SK-N-SH (cell line): ENCODE measurements at places on chromosomes 6 and 20. TPM values are rescaled to one million over a fixed set of nuclear protein-coding genes. Genes with fewer than 3 reads are reported as not detected.

PCSK2 gene
- polyA plus RNA-seq: not detected in 2 replicates

CPNE5 gene
- 0.30 and 0.47 TPM in 2 replicates for polyA plus RNA-seq

OXT gene
- not detected in 2 replicates for polyA plus RNA-seq

HUS1B gene
- 0.19 and 0.30 TPM in 2 replicates for polyA plus RNA-seq

TFAP2D gene
- polyA plus RNA-seq: not detected in 2 replicates

GRCh38 chr20:62578294-62578897, 63.9 kb upstream of the SLCO4A1 start:
- DNase-seq: peak; percentile 52
- H3K4me1 ChIP-seq: no peaks in the 10 kb centered on the region
- H3K27me3 ChIP-seq: peaks cover 5% of the 10 kb centered on the region
- no peak overlapping the region for H3K27ac ChIP-seq
- H3K36me3 ChIP-seq: no peaks in the 10 kb centered on the region

GRCh38 chr6:68976260-68976659, 341.2 kb downstream of the ADGRB3 start:
- DNase-seq: no peak
- H3K27me3 ChIP-seq: no peaks in the 10 kb centered on the region
- H3K4me3 ChIP-seq: no peak overlapping the region
- peaks cover 3% of the 10 kb centered on the region for H3K4me1 ChIP-seq

DNA sequence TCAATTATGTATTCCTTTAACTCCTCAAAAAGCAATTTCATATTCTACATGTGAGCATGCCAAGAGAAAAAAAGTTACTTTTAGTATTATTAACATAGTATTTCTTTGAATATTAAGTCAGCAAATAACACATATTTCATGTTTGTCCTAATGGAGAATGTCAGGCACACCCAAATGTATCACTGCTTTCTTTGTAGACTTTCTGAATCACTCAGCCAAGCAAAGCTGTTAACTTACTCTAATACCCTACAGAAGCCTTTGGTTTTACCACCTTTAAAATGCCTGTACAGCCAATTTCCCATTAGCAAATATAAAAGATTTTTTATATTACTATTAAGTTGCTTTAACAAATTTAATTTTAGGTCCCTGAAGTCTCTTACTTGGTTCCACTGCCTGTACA, 23.8 kb downstream of the FRK start:
- H3K4me1 ChIP-seq: peaks cover 5% of the 10 kb centered on the region; the same call in 1 of the 2 replicates
- H3K4me3 ChIP-seq: no peak overlapping the region
- DNase-seq: no peak
- H3K27me3 ChIP-seq: no peaks in the 10 kb centered on the region

- H3K4me3 ChIP-seq: no peak overlapping the region
- DNase-seq: no peak
- H3K36me3 ChIP-seq: peaks cover 4% of the 10 kb centered on the region; the same call in 1 of the 2 replicates
- H3K27me3 ChIP-seq: no peaks in the 10 kb centered on the region
- no peak overlapping the region for H3K27ac ChIP-seq
These were observed 136.9 kb upstream of the SUPT3H start for GRCh38 chr6:45514454-45515230.

- H3K4me1 ChIP-seq: no peaks in the 10 kb centered on the region; the same call in 1 of the 2 replicates
- no peaks in the 10 kb centered on the region for H3K36me3 ChIP-seq
- DNase-seq: no peak
These were observed 140.1 kb downstream of the NRN1 start for GRCh38 chr6:5866547-5867051.

GRCh38 chr6:2133716-2134310, 111.6 kb downstream of the GMDS start:
- no peak overlapping the region for H3K27ac ChIP-seq
- no peak for DNase-seq
- H3K27me3 ChIP-seq: no peaks in the 10 kb centered on the region
- H3K36me3 ChIP-seq: no peaks in the 10 kb centered on the region
